ENCODE measurements at places on chromosomes 3 and 15.
A peak's percentile ranks its signal among the peaks of the same experiment; 100 is the strongest.

DNA sequence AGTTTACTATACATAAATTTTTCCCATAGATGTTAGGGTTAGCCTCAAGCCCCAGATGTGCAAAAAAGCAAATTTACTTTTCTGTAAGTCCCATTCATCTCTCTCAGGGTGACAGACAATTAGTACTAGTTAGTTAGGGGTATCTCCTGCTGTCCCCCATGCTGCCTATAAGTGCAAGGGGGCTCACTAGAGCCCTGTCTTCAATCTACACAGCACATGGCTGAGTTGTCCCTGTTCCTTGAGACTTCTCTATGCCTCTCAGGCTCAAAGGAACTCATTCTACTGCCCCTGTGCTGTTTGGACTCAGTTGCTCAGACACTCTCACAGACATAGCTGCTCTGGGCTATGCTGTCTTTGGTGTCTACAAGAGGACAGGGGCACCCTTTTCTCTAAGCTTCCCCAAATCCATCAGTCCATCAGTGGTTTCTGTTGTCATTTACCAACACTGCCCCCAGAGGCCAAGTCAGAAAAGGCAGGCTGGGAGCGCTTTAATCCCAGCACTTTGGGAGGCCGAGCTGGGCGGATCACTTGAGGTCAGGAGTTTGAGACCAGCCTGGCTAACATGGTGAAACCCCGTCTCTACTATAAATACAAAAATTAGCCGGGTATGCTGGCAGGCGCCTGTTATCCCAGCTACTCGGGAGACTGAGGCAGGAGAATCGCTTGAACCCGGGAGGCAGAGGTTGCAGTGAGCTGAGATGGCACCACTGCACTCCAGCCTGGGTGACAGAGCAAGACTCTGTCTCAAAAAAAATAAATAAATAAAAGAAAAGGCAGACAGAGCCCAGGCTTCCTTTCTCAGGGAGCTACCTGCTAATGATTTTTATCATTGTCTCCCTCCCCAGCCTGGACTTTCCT, 31.4 kb upstream of the PRTG start:
- peak; percentile 8 for DNase-seq

GRCh38 chr3:155391551-155391958, 98.1 kb upstream of the STRIT1 start:
- DNase-seq = no peak

GRCh38 chr15:99722406-99722805, 10.8 kb downstream of the LYSMD4 start:
- DNase-seq = no peak

DNA sequence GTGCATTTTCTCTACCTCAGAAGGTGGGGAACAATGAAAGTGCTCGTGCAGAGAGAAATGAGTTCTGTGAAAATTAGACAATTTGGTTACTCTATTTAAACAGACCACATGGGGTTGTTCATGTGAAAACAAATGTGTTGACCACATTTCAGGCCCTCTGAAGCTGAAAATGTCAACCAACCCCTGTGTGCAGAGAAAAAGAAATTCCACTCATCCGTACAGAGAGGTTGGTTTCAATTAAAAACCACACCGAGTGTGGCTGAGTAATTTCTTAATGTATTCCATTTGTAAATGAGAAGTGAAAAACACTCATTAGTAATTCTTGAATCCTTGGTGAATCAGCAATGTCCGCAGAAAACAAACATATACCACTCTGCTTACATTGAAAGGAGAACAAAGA, 46.9 kb upstream of the SLC7A14 start:
- no peak for DNase-seq

DNA sequence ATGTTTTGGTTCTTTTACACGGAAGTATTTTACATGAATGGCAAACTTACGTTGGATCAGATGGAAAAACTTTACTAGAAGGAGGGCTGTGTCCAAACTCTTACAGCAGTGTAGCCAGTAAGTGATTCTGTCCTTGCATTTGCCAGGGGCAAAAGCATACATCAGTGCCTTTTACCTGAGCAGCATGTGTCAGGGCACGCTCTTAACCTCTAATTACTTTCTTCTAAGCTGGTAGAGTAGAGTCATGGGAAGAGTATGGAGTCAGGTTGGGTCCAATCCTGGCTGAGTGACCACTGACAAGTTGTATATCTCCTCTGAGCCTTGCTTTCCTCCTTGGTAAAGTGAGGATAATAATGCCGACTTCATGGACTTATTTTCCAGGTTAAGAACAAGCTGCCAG, 47.1 kb downstream of the RYR3 start:
- no peak for DNase-seq

GRCh38 chr3:74384159-74384558, 230.3 kb downstream of the CNTN3 start:
- no peak for DNase-seq

- DNase-seq = no peak
Measured at GRCh38 chr15:29937956-29938355, 115.7 kb upstream of the TJP1 start.

DNA sequence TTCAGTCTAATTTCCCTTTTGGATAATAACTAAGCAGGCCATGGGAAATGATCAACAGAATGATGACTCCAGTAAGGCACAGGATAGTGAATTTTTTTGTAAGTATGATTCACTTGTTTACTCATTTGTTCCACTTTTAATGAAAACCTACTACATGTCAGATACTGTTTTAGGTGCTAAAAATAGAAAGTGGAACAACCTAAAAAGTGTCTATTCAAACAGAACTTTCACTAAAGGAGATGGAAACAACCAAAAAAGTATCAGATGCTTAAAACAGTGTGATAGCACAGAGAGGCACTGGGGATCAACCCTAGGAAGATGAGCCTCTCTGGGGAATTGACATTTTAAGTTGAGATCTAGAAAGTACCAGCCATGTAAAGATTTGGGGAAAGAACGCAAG, 11.1 kb downstream of the RYK start:
- DNase-seq = no peak

- no peak for DNase-seq
Measured at GRCh38 chr3:22947851-22948250, 255.3 kb upstream of the UBE2E2 start.

GRCh38 chr3:42216931-42217333, 49.1 kb downstream of the CCK start:
- DNase-seq = no peak

GRCh38 chr3:108102420-108103039, 11.7 kb upstream of the CD47 start:
- DNase-seq = no peak

GRCh38 chr15:71775856-71776255, 34.5 kb upstream of the NR2E3 start:
- no peak for DNase-seq

DNA sequence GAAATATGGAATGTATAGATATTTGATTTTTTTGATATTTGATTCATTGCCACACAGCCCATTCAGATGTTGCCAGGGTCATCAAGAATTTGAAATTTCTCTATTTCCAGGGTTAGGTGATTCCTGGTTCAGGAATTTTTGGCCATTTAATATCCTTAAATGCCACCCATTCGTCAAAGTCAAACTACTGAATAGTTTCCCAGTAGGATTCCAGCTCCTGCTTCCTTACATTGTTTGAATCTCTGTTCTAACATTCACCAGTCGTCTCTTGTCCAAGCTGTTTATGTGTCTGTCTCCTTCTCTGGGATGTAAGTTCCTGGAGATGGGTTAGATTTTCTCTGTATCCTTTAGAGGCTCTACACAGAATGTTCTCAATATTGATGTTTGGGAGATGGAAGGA, 124.9 kb upstream of the TLE3 start:
- DNase-seq = no peak

- no peak for DNase-seq
Measured at GRCh38 chr3:67846166-67846565, 191.8 kb upstream of the SUCLG2 start.

DNA sequence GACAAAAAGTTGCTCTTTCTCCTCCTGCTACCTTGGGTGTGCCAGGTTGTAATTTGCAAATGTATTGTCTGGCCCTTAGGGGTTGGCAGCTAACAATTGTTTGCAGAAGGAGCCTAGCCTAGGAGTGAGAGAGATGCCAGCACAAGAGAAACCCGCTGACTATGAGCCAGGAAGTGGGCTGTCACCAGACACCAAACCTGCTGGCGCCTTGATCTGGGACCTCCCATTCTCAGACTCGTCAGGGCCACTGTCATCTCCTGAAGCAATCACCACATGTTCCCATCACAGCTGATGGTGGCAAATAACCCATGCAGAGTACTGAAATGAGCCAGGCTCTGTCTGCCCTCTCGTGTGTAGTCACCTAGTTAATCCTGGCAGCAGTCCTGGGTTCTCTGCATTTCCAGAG, 406.4 kb upstream of the NPAP1 start:
- DNase-seq = no peak

DNA sequence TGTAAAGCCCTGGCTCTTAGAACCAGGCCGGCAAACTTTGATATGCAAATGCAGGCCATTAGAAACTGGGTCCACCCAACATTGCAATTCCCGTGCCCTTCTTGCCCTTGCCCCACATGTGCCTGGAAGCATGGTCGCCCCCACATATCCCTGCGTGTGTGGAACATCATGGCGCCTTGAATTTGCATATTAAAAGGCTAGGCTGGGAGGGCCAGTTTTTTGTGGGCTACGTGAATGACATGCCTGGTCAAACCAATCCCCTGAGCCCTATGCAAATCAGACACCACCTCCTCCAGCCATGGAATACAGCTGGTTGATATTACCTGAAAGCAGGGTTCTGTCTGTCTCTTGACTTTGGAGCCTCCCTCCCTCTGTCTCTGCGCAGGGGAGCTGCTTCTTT, 58.7 kb upstream of the ARHGEF26 start:
- DNase-seq = no peak

DNA sequence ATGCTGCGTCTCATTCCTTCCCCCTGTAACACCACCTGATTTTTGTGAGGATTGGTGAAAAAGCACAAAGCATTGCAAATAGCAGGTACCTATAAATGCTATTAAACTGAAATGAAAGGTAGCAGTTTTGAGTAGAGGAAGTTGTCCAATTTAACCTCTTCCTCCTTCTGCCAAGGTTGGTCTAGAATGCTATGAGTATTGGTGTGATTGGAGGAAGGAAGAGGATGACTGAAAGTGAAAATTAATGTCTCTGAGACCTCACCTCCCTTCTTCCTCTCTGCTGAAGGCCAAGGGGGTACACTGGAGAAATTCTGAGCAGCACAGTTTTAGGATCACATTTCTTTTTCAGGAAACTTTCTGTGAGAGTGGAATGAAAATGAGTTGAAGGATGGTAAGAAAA, 94.4 kb downstream of the DTWD1 start:
- no peak for DNase-seq

GRCh38 chr3:149657926-149658743, at the start of gene WWTR1:
Gene WWTR1 (minus strand): TSS chr3:149658025. CDS start chr3:149657306, 719 bp downstream.
- DNase-seq = no peak

DNA sequence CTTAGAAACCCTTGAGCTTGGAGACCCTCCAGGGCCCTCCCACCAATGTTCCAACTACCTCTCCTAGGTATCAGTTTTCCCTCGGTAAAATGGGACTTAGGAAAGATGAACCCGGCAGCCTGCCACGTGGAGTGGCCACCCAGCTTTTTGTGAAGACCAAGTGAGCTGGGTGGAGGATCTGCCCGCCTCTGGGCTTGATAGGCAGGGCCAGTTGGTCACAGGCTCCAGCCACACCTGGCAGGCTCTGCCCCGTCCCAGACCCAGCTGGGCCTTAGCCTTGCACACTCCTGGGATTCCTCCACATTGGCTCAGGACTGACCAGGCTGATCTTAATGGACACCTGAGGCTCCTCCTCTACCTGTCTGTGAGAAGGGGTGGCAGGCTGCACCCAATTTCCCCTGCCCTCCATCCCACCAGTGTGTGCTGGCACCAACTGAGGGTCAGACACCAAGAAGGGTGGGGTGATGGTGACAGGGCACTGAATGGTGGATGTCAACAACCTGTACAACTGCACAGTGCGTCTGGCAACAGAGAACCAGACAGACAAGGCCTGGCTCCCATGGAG, 761 bp upstream of the GRIP2 start:
- no peak for DNase-seq

- no peak for DNase-seq
Measured at GRCh38 chr15:63530752-63531299, 26.4 kb downstream of the USP3 start.

DNA sequence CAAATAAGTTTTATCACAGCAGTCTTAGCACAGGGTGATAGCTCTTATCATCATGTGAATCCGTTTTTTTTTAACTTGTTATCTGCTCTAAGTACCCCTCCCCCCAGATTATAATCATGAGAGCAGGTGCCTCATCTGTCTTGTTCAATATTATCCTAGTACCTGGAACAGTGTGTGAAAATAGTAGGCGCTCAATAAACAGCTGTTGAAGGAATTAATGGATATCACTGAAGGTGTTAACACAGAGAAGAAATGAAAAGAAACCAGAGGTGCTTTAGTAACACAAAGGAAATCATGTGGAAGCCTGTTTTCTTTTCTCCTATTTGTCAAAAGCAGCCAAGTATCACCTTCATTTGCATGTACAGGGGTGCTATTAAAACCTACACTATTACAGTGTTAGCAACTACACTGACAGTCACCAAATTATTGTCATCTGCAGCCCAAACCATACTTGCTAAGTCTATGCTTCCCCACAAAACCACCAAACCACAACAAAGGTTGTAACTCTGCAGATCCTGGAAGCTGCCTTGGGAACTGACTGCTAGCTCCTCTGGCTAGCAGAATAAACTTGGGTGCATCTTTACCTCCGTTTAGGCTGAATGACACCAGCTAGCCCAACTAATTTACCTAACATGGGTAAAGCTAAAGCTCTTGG, 2.9 kb downstream of the XPC start:
- peak; percentile 23 for DNase-seq

GRCh38 chr3:82475306-82475705, 713.9 kb upstream of the GBE1 start:
- DNase-seq = no peak

GRCh38 chr15:69855258-69856000, 242.3 kb downstream of the TLE3 start:
- DNase-seq = no peak

DNA sequence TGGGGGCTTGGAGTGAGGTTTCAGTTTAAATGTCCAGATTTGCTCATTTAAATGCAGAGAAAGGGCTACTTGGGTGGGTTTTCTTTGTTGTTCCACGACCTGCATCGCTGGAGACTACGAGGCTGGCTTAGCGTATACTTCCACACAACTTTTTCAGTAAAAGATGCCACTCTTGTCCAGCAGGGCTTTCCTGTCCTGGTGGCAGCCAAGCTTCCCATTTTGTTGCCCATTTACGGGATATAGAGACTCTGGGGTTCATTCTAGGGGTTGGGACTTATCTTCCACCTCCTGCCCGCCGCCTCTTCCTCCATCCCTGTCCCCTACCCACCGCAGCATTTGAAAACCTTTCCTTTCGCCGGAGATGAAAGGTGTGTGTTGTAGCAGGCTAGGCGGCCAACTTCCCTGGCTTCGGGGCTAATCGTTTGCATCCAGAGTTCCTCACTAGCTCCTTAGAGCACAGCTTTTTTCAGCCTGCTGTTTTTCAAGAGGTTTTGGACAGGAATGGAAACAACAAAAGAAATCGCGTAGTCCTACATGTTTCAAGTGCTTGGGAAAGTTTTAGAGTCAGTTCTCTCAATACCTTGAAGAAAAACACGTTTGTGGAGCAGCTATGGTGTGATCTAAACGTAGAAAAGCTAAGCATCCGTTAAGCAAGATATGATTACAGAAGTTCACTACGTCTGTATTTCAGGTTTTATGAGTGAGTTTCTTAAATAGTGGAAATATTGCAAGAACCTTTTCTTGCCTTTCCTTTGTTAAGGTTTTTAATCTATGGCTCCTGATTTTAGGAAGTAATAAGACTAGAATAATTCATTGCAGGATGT, 843 bp downstream of the CHRNA5 start:
- DNase-seq = no peak
